Fibroblast of lung (primary cell): ENCODE measurements at places on chromosomes 5 and 9. TPM values are rescaled to one million over a fixed set of nuclear protein-coding genes. Genes with fewer than 3 reads are reported as not detected.

DNA sequence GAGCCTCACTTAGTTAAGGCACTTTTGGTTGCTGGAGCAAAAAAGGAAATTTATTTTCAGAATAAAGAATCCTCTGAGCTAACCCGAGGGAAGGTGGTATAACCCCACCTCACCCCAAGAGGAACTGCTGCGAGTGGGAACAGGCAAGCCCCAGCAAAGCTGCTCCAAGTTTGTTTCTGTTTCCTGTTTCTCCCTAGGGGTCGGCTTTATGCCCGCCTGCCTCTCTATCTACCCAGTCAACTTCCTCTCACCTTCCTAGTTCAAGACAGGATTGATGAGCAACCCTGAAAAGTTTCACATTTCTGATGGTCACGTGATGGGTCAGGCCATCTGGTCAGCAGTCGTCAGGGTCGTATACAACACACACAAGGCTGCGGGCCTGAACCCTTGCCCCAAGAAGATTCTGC, 31.1 kb downstream of the TRIO start:
- no peak for DNase-seq

DNA sequence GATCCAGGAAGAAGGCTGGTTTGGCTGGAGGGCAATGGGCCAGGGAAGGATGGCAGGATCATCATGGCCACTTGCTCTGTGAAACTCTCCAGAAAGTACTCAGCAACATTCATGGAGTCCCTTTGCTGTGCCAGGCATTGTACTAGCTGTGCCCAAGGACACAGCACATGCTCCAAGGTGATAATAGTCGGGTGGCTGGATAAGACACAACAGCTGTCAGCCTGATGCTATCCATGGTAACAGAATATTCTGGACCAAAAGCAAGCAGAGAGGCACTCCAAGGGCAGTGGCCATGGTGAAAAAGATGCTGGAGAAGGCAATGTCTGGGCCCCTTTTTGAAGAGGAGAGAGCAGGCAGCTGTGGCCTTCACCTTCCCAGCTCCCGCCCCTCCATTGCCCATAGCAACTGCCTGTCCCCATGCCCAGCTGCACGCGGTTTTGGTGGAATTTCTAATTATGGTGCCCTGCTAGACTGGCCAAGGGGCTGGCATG, 113.8 kb upstream of the CPEB4 start:
- DNase-seq, result no peak

GRCh38 chr5:438481-438981, 4.4 kb upstream of the EXOC3 start:
- DNase-seq, result no peak

GRCh38 chr9:136526625-136527066, 19.2 kb downstream of the NOTCH1 start:
- no peak for DNase-seq

DNA sequence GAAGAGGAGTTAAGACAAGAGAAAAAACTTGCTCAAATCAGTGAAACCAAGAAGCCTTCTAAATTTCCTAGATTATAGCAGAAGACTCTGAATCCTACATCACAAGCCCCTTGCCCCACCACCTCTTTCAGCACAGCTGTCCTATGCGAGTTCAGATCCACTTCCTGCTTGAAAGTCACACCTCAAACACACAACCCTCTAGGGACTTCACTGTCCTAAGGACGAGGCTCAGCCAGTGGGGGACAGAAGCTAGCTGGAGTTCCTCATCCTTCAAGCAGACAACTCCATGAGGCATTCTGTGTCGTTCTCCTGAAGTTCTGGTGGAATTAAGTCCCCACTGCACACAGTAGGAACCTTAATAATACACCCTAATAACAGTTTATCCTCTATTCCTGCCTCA, 44.3 kb downstream of the NRG2 start:
- DNase-seq, result no peak

- peak; percentile 77 for DNase-seq
Observed at GRCh38 chr5:56360816-56361215, 127.7 kb upstream of the ANKRD55 start.

GRCh38 chr9:133512253-133513213, 12.2 kb downstream of the MYMK start:
- DNase-seq, result no peak

GRCh38 chr5:2759696-2760461, 8.4 kb upstream of the IRX2 start:
- DNase-seq, result no peak

- no peak for DNase-seq
Observed at GRCh38 chr5:106189121-106189809, 1481.5 kb downstream of the EFNA5 start.

- peak; percentile 6 for DNase-seq
Observed at GRCh38 chr9:129109537-129109903, 1.1 kb downstream of the CRAT start.

- DNase-seq, result no peak
Observed at GRCh38 chr5:95084757-95085156, 200.1 kb downstream of the MCTP1 start.

DNA sequence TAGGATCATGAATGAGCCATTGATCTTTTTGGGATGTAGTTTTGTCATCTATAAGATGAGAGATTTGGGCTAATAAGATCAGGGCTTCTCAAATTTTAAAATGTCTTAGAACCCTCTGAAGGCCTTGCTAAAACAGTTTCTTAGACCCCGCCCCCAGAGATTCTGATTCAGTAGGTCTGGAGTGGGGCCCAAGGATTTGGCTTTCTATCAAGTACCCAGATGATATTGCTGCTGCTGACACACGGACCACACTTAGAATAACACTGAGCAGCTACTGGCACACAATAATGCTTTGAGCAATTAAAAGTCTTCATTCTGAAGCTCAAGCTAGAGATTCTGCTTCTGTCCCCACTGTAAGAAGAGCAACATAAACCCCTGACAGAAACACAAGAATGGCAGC, 216.7 kb downstream of the SMARCA2 start:
- peak; percentile 83 for DNase-seq

Gene C5
- 7.3 and 8.2 TPM in 2 replicates for total RNA-seq

Gene IFNA13
- total RNA-seq, result not detected in 2 replicates

Gene NREP
- 56.8 and 86.0 TPM in 2 replicates for total RNA-seq

Gene TRIO
- 139 and 281 TPM in 2 replicates for total RNA-seq

Gene BASP1
- total RNA-seq, result 125 and 186 TPM in 2 replicates
